ENCODE measurements at places on chromosomes 1 and 21.

GRCh38 chr21:33359446-33359845 lies 34.7 kb downstream of the IFNAR1 start:
- DNase-seq: peak; percentile 24

- DNase-seq: no peak
Measured at GRCh38 chr1:18936814-18937481, 19.5 kb downstream of the IFFO2 start.

DNA sequence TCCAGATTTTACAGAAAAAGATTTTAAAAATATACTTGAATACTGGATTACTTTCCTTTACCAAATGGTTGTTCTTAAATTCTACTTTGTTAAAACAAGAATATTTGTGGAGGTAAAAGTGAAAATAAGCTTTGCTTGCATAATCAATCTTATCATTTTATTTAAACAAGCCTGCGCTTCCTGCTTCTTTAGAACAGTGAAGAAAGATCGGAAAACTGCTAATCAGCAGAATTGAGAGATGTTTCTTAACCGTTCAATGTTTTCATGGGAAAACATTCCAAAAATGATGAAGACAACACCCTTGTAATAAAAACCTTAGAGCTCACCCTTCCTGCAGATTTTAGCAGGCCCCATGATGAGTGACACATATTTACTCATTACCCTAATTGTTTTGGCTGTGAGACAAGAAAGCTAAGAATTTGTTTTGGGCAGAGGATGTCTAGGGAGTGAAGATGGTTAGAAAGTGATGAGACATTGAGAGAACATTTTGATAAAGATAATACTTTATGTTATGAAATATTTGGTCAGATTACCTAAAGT lies 72.6 kb downstream of the TPR start:
- no peak for DNase-seq

GRCh38 chr1:30048905-30049304 lies 674.5 kb downstream of the MATN1 start:
- no peak for DNase-seq

GRCh38 chr1:159296706-159297375 lies 5.3 kb upstream of the FCER1A start:
- DNase-seq: no peak

DNA sequence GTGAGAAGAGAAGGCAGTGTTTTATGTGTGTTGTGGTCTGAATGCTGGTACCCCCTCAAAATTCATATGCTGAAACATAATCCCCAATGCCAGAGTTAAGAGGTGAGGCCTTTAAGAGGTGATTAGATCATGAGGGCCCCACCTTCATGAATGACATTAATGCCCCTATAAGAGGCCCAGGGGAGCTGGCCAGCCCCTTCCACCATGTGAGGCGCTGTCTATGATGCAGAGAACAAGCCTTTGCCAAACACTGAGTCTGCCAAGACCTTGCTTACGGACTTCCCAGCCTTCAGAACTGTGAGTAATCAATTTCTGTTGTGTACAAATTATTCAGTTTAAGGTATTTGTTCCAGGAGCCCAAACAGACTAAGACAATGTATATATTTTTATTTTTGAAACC lies 20.2 kb downstream of the CAPZB start:
- DNase-seq: no peak

DNA sequence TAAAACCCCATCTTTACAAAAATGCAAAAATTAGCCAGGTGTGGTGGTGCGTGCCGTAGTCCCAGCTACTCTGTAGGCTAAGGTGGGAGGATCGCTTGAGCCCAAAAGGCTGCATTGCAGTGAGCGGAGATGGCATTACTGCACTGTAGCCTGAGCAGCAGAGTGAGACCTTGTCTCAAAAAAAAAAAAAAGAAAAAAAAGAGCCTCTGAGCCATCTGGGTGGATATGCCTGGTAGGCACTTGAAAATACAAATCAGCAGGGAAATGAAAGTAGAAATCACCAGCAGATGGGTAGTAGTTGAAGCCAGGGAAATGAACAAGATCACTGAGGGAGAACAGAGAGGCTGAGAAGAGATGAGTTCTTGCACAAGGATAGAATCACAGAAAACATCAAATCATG lies 131.0 kb upstream of the HMCN1 start:
- peak; percentile 61 for DNase-seq

DNA sequence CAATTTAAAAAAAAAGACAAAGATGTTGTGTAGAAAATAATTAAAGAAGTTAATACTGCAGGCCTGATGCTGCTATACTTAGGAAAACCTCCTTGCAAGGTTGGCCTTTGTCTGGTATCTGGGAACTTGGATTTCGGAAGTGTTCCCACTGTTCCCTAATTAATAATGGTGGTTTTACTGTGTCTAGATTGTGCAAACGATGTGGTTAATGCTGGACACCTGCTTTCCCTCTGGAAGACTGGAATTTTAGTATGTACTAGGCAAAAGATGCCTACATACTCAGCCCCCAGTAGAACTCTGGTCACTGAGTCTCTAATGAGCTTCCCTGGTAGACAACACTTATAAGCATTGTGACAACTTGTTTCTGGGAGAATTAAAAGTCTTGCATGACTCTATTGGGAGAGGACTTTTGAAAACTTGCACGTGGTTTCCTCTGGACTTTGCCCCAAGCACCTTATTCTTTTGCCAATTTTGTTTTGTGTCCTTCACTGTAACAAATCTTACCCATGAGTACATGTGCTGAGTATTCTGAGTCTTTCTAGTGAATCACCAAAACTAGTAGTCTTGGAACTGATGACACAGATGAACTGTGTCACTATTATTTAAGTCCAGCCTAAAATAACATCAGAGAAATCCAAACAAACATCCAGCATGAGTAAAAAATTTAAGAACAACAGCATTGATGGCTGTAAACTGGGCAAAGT lies 40.4 kb downstream of the LIN9 start:
- DNase-seq: no peak

DNA sequence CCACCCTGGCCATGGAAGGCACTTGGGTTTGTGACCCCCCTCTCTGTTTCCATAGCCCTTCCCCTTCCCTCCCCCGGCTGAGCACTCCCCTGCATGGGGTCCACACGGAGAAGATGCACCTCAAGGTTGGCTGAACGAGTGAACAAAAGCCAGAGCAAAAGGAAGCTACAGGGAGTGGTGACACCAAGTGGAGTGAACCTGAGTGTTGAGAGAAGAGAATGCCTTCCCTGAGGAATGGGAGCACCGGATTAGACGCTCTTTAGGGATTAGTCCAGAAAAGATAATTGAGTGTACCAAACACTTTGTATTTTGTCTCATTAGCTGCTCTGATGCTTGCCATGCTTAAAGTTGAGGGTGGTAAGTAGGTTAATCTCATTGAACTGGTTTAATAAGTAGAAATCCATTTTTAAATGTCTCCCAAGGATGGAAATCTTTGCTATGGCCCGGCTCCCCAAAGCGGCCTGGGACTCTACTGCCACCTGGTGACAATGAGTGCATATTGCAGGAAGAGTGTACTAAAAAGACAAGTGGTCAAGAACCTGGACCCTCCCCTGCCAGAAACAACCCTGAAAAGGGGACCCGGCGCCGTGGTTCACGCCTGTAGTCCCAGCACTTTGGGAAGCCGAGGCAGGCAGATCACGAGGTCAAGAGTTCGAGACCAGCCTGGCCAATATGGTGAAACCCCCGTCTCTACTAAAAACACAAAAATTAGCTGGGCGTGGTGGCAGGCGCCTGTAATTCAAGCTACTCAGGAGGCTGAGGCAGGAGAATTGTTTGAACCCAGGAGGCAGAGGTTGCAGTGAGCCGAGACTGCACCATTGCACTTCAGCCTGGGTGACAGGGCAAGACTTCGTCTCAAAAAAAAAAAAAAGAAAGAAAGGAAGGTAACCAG lies 150.6 kb upstream of the ZC3H12A start:
- DNase-seq: peak; percentile 31

DNA sequence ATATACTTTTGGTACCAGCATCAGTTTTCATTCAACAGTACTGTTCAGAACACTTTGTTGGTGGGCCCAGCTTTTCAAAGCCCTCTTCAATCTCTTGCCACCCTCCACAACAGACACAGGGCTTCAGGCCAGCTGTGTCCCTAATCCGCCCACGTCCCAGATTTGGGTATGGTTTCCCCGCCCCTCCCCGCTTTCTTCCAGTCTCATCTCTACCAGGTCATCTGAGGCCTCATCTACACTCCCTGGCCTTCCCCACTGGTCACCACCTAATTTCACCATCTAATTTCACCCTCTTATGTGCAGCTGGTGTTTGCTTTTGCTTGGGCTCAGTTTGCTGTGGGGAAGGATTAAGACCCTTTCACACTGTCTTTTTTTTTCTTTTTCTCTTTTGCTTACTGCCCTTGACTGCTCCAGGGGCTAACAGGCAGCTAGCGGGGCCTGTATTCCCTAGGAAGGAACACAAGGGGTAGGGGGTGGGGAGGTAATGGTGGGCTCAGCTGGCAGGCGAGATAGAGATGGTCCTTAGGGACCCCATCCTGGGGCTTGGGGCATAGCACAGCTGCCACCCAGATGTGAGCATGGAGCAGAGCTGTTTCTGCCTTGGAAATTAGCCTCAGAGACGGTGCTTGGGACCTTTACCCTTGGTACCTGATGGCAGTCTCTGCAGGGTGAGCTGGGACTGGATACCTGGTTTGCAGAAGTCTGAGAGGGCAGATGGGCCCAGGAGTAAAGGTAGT lies 3.8 kb upstream of the EPB41 start:
- no peak for DNase-seq

DNA sequence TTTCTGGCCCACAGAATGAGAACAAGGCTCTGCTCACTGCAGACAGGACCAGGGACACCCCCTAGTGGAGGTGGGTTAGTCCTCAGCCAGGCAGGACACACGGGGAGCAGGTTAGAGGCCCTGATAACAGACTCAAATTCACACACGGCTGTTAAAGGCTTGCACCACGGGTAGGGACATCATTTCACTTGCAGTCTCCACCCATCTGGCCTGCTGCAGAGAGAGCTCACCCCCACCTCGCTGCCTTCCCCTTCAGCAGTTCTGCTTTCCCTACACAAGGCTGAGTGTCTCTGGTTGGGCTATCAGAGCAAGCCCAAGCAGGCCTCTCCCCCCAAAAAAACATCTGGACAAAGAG lies 20.6 kb downstream of the MEF2D start:
- peak; percentile 69 for DNase-seq

DNA sequence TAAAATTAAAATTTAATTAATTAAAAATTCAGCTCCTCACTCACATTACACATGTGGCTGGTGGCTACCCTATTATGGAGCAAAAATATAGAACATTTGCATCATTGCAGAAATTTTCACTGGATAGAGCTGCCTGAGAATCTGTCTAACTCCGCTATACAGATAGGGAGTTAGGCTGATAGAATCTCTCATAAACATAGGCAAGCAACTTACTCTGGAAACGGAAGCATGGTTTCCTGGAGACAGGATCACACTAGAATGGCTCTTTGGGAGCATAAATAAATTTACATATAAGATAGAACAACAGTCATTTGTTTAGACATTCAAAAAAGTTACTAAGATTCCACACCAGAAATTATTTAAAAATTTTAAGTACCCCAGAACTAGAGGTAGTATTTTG lies 12.2 kb upstream of the LAMC2 start:
- no peak for DNase-seq

- DNase-seq: peak; percentile 94
Measured at GRCh38 chr21:28604946-28605537, 387.6 kb downstream of the LTN1 start.

- DNase-seq: no peak
Measured at GRCh38 chr21:8988696-8989095, 1532.7 kb upstream of the TPTE start.

DNA sequence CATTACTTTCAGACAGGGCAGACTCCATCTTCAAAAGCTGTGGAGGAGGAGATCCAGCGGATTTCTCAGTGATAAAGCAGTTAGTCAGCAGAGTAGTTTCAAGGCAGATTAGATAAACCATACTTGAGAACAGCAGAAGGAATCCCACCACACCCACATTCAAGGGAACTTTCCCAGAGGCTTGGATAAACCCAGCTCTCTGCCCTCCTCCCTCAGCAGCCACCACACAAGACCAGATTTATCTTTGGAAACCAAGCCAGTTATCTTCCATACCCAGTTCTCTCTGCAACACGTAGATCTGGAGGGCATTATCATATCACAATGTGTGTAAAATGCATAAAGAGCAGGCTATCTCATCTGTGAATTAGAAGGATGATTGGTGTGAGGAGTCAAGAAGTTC lies 40.2 kb downstream of the GFI1 start:
- no peak for DNase-seq

- no peak for DNase-seq
Measured at GRCh38 chr1:19479351-19480120, 5.8 kb downstream of the CAPZB start.

DNA sequence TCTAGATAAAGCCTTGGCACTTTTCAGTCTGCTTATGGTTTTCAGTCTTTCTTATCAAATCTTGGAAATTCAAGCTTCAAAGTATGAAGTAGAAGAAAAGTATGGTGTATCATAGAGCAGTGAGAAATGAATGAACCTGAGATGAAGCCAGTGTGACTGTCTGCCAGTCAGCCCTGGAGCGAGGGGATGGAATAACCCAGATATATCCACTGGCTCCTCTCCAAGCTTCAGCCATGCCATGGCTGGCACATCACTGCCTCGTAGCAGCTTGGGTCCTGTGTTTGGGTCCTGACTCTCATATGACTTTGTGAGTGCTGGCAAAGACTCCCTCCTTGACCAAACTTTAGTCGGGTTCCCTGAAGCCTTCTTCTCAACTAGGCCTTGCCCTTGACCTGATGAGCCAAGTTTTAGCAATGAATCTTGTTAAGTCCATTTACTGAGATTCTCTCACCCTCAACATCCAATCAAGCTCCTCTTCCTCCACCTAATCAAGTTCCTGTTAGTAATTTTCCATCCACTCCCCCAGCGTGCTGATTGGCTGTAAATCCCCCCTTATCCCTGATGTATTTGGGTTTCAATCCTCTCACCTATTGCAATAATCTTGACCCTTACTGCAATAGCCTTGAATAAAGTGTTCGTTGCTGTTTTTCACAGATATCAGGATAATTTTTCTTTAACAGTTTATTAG lies 62.5 kb upstream of the PRDX6 start:
- DNase-seq: no peak

GRCh38 chr1:206839857-206840256 lies 25.6 kb upstream of the IL20 start:
- DNase-seq: no peak

- peak; percentile 73 for DNase-seq
Measured at GRCh38 chr1:27886353-27886679, 14.0 kb downstream of the THEMIS2 start.
